ENCODE measurements at places on chromosomes 5 and 9.

DNA sequence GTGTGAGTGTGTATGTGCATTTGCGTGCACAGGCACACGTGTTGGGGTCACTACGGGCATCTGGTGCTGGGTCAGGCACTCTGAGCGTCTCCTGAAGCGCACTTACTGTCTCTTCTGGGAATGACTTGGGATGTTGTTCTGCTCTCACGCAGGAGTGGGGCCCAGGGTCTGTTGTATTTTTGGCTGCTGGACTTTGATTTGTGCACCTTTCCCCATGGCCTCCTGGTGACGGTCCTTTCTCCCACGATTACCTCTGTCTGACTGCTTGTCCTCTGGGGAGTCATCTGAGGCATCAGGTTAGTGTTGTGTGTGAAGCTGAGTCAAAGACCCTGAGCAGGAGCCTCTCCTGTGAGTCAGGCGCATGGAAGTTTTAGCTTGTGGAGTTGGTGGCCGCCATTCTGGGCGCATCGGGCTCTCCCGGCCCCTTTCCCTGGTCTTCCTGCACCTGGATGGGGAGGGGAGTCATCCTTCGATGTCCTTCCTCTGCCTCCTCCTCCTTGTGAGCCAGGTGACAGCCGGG is 62.1 kb downstream of the RXRA start:
- DNase-seq: no peak

- DNase-seq: no peak
These were observed 13.6 kb upstream of the AFAP1L1 start for GRCh38 chr5:149257889-149258705.

GRCh38 chr9:76451234-76451633 is 7.7 kb upstream of the GCNT1 start:
- no peak for DNase-seq

- no peak for DNase-seq
These were observed 31.6 kb downstream of the NSUN2 start for GRCh38 chr5:6601271-6601670.

GRCh38 chr9:70492319-70492777 is 77.9 kb upstream of the KLF9 start:
- DNase-seq: no peak

GRCh38 chr9:82184524-82184923 is 196.0 kb downstream of the SPATA31D1 start:
- DNase-seq: no peak

GRCh38 chr5:149014571-149015031 is 48.3 kb downstream of the SH3TC2 start:
- no peak for DNase-seq

DNA sequence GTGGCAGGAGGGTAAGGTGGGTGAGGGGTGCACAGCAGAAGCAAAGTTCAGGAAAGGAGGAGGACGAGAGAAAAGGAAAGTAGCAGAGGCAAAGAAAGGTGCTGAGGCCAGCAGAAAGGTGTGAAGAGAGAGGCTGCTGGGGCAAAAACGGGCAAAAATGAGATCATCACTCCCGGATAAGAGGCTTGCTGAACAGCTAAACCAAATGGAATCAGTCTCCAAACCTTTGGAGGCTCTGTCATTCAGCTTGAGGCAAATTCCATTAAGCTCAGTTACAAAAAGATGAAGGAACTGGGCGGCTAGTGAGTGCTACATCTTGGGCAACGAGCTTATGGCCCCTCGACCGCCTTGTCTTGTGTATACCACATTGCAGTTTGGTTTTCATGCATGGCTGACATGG is 136.4 kb downstream of the FSTL4 start:
- DNase-seq: no peak

- DNase-seq: no peak
These were observed 76.9 kb downstream of the MED27 start for GRCh38 chr9:132002643-132003318.

DNA sequence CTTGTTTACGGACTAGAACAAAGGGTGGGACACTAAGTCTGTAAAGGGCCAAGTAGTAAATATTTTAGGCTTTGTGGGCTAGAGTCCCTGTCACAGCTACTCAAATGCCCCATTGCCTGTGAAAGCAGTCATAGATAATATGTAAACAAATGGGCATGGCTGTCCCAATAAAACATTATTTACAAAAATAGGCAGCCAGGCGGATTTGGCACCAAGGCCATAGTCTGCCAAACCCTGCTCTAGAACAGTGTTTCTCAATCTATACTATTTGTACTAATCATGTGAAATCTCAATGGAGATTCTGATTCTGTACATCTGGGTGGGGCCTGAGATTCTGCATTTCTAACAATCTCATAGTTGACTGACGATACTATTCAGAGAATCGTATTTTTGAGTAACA is 92.0 kb downstream of the RFX3 start:
- no peak for DNase-seq

- DNase-seq: no peak
These were observed 32.9 kb upstream of the PSD2 start for GRCh38 chr5:139762615-139763170.

GRCh38 chr5:168575391-168576372 is 3.5 kb downstream of the PANK3 start:
- no peak for DNase-seq

GRCh38 chr9:104553261-104553660 is 15.7 kb upstream of the OR13C8 start:
- DNase-seq: no peak

DNA sequence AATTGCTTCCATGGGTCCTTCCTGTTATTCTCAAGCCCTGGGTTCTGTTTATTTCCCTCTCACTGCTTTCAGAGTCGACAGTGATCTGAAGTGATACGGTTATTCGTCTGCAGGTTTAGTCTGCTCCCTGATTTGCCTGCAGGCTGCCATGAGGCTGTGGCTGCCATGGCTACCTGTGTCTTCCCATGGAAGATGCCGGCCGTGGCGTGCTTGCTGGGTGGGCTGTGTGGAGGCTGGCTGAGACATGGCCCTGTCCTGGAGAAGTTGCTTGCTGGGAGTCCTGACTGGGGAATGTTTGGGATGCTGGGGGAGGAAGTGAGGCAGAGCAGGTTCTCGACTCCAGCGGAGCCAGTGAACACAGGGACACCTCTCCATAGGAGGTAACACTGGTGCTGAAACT is 104.1 kb upstream of the TBC1D2 start:
- DNase-seq: no peak

DNA sequence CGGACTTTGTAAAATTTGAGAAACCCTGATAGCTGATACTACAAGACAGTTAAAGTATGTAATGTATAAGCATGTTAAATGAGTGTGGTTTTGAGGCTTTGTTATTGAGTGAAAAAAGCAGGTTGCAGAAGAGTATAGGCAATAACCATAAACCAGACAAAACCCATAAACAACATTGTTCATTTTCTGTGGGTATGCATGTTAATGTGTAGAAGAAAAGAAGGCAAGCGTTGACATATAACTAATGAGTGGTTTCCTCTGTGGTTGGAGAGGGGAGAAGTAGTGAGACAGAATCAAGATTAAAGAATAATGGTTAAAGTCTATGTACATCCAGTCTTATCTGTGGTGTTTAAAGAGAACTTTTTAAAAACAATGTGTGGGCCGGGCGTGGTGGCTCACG is 26.2 kb downstream of the RAD23B start:
- no peak for DNase-seq

GRCh38 chr9:134932606-134933005 is 14.9 kb upstream of the FCN1 start:
- no peak for DNase-seq

DNA sequence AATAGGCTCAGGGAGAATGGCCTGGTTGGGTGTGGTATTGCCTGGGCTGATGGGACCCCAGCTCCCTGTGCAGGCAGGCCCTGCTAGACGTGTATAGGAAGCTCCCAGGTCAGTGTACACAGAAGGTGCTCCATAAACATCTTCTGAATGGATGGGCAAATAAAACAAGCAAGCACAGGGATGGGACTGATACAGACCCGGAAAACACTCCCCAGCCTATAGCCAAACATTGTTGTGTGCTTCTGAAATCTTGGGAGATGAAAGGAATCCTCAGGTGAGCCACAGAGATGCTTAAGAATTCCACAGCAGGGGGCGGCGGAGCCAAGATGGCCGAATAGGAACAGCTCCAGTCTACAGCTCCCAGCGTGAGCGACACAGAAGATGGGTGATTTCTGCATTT is 151.8 kb downstream of the ENTREP1 start:
- DNase-seq: no peak

- no peak for DNase-seq
These were observed 274.6 kb downstream of the TMEM38B start for GRCh38 chr9:105968811-105969466.

DNA sequence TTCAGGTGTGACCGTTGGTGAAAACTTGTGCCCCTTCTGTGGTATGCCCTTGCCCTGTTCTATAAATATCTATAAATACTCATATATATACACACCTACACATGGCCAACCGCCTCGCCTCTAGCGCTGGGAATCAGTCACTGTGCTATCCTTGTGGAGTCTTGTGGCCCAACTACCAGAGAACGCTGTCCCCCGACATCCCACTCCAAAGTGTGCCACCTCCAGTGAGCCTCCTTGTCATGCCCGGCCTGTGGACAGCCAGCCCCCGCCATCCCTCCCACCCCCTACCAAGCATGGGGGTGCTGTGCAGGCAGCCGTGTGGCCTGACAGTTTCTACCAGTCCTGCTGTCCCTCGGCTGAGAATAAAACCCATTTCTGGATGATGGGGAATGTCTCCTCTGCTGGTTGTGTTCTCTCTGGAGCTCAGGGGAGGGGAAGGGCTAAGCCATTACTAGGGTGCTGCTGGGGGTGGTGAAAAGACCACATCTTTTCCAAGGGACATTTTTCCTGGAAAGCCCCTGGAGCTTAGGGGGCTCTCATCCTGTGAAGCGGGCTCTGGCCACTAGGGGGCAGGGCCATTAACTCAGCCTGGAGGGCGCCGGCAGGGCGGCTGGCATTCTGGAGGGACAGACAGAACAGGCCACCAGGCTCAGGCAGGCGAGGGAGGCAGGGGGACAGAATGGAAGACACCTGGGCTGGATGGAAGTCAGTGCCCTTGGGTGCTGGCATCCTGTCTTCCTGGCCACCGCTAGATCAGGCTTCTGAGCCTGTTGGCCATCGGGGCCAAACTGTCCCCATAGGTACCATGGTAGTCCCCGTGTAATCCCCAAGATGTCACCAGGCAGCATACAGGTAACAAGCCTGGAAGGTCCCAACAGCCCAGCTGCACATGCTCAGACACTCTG is 20.7 kb downstream of the GOLGA2 start:
- no peak for DNase-seq

- no peak for DNase-seq
These were observed 42.9 kb upstream of the PJA2 start for GRCh38 chr5:109452661-109453060.

- DNase-seq: no peak
These were observed at the start of gene CRB2 for GRCh38 chr9:123355761-123356431. TSS of gene CRB2 (plus strand) at chr9:123356197. CDS start at chr9:123356261, 64 bp downstream.

- no peak for DNase-seq
These were observed 458.0 kb upstream of the RIOK2 start for GRCh38 chr5:97641081-97641480.

GRCh38 chr5:154107756-154108155 is 69.0 kb downstream of the MFAP3 start:
- DNase-seq: no peak

DNA sequence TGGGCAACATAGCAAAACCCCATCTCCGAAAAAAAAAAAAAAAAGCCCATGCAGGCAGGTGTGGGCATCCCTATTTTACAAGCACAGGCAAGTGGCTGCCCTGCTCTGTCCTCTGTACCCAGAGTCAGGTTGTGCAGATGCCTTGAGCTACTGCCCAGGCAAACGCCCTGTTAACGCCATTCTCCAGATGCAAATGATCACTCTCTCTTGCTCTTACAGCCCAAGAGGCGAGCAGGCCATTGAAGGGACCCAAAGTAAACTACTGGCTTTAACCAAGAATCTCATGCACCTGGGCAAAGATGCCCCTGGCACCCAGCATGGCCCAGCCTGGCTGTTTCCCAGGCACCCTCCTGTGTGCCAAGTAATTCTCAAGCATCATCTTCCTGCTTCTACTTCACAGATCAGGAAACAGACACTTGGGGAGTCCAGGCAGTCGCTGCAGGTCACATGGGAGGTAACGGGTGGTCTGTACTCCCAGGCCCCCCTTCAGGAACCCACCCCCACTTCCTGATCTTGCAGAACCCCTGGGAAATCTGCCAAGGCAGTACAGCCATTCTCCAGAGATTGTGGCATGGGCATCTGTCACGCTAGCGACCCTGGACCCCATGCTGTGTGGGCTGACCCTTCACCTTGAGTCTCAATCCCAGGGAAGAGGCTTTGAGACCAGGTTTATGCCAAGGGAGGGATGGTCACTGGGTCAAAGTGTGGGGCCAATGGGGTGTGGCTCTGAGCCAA is 14.2 kb downstream of the EEIG1 start:
- DNase-seq: no peak

GRCh38 chr5:74948031-74948546 is 81.9 kb upstream of the FAM169A start:
- no peak for DNase-seq

All from stimulated activated CD4-positive, alpha-beta T cell treated with anti-CD3 and anti-CD28 coated beads, Interleukin-15, amount 100 ng/mL, for 1 hour (primary cell).